NCI-H2081 treated with DMSO at 0.1 percent for 48 hours (cell line): ENCODE measurements at places on chromosomes 2 and 18.

- DNase-seq, result no peak
Observed at GRCh38 chr2:38277245-38278116, 99.6 kb downstream of the ATL2 start.

GRCh38 chr2:235011929-235012631, 60.3 kb downstream of the SH3BP4 start:
- no peak for DNase-seq

DNA sequence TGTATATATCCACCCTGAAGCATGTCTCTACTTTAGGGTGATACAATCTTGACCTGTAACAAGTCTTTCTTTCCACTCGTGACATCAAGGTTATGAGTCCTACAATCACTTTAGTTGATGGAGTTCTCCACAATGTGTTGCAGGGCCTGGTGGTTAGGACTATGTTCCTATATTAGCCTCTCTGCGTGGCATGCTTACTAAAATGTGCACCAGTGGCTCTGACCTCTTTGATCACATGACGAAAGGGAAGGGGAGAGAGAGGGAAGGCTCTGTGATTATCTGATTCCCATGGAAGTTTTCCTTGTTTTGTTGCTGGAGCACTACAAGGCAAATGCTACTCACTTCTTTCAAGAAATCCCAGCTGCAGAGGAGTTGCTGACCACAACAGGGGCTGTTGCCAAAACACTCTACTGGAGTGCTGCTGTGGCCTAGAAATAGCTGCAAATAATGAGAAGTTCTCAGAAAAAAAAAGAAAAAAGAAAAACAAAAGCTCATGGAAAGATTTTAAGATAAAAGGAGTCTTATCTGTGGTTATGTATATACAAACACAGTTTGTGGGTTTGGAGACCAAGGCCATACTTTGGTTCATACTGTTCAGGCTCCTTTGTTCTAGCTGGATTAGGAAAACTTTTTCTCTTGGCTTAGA, 272.8 kb upstream of the MMADHC start:
- no peak for DNase-seq

DNA sequence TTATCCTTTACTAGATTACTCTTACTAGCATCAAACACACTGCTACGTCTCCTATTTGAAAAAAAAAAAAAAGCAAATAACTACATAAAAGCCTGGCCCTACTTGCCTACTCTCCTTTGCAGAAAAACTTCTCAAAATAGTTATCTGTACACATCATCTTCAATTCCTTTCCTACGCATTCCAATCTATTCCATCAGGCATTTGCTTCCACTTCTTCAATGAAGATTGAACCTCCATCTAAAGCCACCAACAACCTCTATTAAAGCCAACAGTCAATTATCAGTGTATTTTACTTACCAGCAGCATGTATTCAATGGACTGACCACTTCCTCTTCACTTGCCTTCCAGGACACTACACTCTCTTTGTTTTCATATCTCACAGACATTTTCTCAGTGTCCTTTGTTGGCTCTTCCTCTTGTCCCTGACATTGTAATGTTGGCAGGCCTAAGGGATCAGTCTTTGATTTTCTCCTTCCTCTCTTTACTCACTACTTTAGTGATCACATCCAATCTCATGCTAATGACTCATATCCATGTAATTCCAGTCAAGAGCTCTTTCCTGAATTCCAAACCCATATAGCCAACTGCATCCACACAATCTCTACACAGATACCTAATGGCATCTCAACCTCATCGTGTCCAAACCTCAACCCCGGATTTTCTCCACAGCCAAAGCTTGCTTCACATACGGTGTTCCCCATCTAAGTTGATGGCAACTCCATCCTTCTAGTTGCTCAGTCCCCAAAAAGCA, 131.3 kb downstream of the CCDC148 start:
- DNase-seq, result no peak

DNA sequence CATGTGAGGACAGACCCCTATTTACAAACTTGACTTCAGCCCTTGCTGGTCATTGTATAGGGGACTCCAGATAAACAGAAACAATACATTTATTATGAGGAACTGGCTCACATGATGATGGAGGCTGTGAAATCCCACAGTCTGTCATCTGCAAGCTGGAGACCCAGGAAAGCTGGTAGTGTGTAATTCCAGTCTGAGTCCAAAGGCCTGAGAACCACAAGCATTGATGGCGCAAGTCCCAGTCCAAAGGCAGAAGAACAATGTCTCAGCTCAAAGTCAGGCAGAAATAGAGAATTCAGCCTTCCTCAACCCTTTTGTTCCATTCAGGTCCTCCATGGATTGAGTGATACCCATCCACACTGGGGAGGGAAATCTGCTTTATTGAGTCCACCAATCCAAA, 28.1 kb upstream of the SPP2 start:
- DNase-seq, result no peak

GRCh38 chr2:241312082-241312481, 3.4 kb downstream of the HDLBP start:
- DNase-seq, result no peak

GRCh38 chr2:33009249-33009648, 62.5 kb downstream of the LTBP1 start:
- DNase-seq, result no peak

DNA sequence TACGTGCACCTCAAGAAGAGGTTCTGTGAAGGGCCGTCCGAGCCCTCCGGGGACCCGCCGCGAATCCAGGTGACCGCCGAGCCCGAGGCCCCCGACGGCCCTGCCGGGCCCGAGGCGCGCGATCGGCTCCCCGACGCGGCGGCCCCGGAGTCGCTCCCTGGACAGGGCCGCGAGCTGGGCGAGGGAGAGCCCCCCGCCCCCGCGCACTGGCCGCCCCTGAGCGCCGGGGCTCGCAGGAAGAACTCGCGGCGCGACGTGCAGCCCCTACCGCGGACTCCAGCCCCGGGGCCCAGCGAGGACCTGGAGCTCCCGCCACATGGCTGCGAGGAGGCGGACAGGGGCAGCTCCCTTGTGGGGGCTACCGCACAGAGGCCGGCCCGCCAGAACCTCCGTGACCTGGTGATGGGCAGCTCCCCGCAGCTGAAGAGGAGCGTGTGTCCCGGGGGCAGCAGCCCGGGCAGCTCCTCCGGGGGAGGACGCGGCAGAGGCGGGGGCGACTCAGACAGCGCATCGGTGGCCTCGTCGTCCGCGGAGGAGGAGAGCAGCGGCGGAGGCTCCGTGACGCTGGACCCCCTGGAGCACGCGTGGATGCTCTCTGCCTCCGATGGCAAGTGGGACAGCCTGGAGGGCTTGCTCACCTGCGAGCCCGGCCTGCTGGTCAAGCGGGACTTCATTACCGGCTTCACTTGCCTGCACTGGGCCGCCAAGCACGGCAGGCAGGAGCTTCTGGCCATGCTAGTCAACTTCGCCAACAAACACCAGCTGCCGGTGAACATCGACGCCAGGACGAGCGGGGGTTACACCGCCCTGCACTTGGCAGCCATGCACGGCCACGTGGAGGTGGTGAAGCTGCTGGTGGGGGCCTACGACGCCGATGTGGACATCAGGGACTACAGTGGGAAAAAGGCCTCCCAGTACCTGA, 812 bp downstream of the SOWAHC start:
- DNase-seq, result no peak

- DNase-seq, result no peak
Observed at GRCh38 chr2:15311201-15311907, 249.8 kb downstream of the NBAS start.

- DNase-seq, result no peak
Observed at GRCh38 chr2:136751406-136751805, 13.9 kb upstream of the THSD7B start.

- DNase-seq, result no peak
Observed at GRCh38 chr2:221330436-221330835, 241.7 kb downstream of the EPHA4 start.

- no peak for DNase-seq
Observed at GRCh38 chr2:200077838-200078237, 122.5 kb downstream of the MAIP1 start.

- no peak for DNase-seq
Observed at GRCh38 chr18:2636126-2636631, 19.3 kb upstream of the SMCHD1 start.

- no peak for DNase-seq
Observed at GRCh38 chr18:9435041-9435440, 40.3 kb upstream of the RALBP1 start.

- no peak for DNase-seq
Observed at GRCh38 chr18:35158728-35159450, 81.9 kb upstream of the ZNF397 start.

DNA sequence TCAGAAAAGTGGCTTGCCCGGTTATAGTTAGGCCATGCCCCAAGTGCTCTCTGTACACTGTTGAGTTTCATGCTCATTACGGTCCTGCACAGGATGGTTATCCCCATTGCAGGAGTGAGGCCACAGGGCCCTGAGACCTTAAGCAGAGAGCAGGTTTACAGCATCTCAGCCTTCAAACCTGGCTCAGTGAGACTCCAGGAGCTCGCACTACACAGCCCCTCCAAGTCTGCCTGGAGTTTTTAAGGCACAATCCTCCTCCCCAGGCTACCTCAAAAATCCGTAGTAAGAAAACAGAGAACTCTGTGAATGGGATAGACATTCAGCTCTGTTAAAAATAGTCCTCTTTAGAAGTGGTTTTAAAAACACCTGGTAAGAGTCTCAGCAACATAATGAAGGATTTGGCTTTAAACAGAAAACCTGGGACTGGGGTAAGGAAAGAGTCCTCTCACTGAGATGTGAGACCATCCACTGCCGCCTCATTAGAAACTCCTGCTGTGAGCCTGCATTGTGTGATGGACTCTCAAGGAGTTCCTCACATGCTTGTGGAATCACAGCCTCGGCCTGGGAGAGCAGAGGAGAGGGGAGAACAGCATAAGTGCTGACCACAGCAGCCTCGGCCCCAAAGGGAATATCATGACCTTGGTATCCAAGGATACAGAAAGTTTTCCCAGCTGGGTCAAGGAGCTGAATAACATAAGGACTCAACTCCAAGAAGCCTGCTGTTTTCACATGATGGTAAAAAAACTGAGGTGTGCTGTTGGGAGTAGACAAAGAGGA, 214.8 kb downstream of the ATAD2B start:
- DNase-seq, result no peak

DNA sequence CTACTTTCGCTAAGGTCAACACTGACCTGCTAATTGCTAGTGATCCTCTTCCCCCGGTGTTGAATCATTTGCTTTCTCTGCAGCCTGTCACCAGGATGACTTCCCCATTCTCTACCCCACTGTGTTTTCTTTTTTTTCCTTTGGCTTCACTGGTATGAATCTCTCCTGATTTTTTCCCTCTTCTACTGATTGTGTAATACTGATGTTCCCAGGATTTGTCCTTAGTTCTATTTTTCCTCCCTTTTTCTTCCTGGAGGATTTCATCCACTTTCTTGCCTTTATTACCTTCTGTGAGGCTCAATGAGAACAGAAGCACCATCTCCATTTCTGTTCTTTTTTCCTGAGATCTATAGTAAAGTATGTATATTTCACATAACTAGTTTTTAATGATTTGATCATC, 14.1 kb upstream of the MSH2 start:
- DNase-seq, result no peak

GRCh38 chr2:111685342-111685741, 198.7 kb downstream of the ANAPC1 start:
- no peak for DNase-seq

DNA sequence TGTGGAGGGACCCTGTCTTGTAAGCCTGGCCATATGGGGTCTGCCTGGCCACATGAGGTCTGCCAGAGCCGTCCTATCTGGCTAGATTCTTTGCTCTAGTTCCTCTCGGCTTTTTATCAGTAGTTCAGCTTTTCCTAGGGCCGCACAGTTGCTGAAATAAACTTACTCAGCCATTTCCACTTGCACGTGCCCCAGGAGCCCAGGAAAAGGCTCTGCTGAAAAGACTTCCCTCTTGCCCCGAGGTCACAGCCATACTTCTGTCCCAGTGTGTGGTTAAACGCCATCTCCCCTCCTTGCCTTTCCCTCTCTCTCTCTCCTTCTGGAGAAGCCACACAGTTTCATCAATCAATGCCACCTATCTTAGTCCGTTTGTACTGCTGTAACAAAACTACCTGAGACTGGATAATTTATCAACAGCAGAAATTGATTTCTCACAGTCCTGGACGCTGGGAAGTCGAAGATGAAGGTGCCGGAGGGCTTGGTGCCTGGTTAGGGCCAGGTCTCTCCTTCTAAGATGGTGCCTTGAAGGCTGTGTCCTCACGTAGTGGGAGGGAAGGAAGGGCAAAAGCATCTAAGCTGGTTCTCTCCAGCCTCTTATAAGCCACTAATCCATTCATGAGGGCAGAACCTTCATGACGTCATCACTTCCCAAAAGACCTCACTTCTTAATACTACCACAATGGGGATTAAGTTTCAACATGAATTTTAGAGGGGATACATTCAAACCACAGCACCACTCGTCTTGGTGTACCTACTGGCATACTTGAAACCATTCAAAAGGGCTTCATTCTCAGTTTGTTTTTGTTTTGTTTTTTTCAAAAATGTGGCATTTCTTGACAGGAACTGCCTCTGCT, 11.2 kb upstream of the GALM start:
- DNase-seq, result no peak

- DNase-seq, result no peak
Observed at GRCh38 chr2:119424284-119425118, 7.2 kb upstream of the TMEM37 start.

DNA sequence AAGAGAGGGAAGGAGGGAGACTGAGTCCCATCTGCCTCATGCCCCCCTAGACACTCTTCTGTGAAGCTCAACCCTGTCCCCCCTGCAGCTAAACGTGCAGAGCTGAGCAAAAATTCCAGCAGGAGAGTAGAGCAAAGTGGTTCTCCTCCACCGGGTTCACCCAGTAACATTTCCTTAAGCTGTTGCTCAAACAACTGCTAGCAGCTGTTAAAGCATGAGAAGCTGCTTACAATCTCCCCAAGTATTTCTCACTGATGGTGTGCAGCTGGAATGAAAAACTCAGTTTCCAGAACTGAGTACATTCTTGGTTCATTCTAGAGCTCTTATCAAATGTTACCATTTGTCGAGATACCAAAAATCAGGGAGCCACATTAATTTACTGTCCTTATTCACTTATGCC, 92.3 kb downstream of the STK39 start:
- DNase-seq, result no peak

- no peak for DNase-seq
Observed at GRCh38 chr2:233690444-233690843, 2.2 kb upstream of the UGT1A6 start.

- no peak for DNase-seq
Observed at GRCh38 chr2:162967147-162967546, 128.6 kb upstream of the KCNH7 start.

GRCh38 chr2:479031-479430, 191.1 kb upstream of the ALKAL2 start:
- no peak for DNase-seq

GRCh38 chr18:60049172-60049571, 149.4 kb downstream of the PMAIP1 start:
- no peak for DNase-seq
